Hematopoietic multipotent progenitor cell (in vitro differentiated cells): ENCODE measurements at places on chromosomes 1 and 21. TPM values are rescaled to one million over a fixed set of nuclear protein-coding genes. Genes with fewer than 3 reads are reported as not detected.

DNA sequence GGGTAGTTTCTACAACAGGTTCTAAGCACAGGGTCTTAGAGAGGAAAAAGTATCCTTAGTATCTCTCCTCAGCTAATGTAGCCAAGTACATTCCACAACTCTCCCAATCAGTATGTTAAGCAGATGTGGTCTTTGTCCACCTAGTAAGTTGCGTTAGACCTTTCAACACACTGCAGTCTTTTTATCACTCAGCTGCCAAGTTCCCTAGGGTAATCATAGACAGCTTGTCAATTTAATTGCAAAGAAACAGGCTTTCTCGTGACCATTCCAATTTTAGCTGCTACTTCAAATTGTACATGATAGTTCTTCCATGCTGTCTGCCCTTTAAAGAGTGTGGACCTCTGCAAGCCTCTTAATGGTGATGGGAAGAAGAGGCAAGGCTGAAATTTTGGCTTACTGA is 211.8 kb upstream of the PKN2 start:
- DNase-seq: no peak

DNA sequence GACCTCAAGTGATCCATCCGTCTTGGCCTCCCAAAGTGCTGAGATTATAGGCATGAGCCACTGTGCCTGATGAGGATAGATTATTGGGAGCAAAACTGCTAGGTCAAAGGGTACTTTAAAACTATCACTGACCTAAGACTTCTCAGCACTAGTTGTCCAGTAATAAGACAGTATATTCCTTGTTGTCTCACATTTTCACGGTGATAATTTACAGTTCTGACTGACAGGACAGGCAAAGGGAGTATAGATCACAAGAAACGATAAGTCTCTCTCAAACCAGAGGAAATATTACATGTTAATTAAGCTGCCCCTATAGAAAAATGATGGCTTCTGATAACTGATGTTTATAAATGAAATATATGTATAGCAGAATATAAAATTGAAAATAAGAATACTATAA is 3.7 kb downstream of the MRPS14 start:
- no peak for DNase-seq

DNA sequence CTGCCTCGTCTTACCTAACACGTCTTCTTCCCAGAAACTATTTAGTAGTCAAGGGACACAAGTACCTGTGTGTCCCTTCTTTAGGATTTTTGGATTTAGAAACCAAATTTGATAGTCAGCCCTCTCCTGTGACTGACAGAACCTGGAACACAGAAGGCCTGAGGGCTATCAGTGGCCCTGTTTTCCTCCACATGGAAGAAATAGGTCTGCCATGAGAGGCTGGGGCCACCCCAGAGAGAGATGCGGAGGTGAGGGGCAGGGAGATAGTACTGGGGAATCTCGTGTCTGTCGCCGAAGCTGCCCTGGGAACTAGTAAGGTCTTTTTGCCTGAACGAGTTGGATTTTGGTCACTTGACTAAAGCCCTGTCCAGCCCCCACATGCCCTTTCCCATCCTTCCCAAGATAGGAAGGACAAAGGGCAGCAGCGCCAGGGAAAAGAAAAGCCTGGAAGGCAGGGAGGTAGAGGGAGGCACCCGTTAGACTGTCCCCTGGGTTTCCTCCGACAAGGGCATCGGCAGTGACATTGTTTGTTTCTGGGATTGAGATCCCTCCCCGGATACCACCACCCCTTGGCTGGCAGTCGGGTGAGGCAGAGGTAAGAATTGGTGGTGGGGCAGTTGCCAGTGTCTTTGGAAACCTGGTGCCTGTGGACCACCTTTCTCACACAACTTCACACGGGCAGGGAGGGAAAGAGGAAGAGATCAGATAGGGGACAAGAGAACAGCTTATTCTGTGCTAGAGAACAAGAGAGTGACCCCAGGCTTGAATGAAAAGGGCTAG is 19.8 kb downstream of the SMIM12 start:
- DNase-seq: no peak

DNA sequence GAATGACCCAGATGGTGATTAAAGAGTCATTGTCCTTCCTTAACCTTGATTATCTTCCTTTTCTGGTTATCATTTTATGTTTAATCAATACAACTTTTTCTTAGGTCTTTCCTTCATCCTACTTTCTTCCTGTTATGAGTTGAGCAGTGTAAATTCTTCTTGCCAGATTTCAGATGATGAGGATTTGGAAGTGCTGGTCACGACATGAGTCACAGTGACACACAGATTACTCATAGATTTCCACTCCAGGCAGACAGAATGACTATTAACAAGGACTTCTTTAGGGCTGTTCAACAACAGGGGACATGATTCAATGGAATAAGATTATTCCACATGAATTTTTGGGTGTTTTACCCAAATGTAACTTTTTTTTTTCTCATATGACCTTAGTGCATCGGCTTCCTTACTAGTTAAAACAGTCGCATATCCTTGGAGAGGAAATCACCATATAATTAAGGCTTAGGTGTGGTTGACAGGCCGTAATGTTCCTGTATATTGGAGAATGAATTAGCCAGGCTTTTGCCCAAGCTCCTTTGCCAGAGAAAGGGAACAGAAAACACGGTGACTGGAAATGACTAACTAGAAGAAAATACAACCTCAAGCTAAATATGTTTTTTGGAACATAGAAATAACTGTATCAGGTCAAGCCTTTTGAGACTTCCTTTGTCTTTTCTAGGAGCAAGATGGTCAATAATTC is 44.2 kb downstream of the PRRX1 start:
- no peak for DNase-seq

DNA sequence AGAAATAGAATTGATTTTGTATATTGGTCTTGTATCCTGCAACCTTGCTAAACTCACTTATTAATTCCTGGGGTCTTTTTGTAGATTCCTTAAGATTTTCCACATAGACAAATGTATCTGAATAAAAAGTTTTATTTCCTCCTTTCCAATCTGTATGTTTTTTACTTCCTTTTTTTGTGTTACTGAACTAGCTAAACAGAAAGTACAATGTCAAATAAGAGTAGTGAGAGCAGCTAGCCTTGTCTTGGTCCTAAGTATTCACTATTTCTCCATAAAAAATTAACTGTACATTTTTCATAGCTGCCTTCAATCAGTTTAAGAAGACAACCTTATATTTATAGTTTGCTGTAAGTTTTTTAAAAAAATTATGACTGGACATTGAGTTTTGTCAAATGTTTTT is 74.9 kb downstream of the FASLG start:
- no peak for DNase-seq

DNA sequence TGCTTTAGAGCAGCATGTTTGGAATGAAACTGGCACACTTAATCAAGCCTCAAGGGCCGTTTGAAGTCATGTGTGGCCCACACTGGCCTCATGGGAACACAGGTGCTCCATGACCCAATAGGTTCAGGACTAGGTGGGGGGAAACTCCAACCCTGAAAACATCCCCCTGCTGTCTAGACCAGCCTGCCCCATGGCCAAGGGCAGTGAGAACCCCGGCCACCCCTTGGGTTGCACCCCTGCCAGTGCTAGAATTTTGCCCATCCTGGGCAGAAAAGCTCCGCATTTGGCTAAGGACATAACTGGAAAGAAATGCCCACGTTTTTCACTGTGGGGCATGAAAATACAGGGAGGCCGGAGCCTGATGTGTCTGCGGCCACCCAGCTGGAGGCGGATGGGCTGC is 6.1 kb upstream of the PTGER3 start:
- DNase-seq: no peak

GRCh38 chr1:76868154-76868882 is 1.0 kb downstream of the ST6GALNAC5 start:
- peak; percentile 31 for DNase-seq

GRCh38 chr1:246724731-246725095 is 504 bp downstream of the SCCPDH start:
- no peak for DNase-seq

DNA sequence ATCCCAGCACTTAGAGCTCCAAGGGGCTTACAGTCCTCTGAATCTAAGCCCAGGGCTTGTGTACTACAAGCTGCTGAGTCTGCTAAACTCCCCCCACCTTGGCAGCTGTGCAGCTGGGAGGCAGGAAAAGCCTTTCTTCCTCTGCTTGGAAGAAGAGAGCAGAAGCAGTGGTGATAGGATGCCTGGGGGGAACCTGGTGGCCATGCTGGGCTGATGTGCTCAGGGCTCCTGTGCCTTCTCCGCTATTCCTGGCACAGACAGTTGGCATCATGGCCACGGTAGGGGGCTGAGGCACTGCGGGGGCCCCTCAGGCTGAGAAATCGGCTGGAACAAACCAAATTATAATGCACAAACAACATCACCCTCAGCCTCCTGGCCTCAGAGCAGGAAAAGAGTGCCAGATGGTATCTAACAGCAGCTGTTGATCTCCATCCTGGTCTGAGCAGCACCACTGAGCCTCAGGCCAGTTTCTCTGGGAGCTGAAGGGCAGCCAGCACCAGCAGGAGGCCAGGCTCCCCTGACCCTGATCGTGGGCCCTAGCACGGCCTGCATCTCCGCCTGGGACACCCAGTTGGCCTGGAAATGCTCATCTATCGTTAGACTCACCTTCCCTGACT is 35.8 kb downstream of the ECE1 start:
- DNase-seq: no peak

DNA sequence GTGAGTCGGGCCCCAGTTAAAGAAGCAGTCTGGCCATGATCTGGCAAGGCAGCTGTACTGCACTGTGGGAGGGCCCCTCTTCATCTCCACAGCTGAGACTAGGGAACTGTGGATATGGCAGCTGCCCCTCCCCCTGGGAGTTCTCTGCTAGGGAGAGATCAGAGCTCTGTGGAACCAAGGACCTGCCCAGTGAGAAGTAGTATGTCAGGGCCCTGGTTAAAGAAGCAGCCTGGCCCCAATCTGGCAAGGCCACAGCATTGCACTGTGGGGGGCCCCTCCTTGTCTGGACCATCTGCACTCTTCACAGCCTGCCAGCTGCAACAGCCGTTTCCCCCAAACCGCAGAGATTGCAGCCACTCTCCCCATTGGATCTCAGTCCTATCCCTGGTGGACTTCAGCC is 208.5 kb downstream of the DNAH14 start:
- no peak for DNase-seq

DNA sequence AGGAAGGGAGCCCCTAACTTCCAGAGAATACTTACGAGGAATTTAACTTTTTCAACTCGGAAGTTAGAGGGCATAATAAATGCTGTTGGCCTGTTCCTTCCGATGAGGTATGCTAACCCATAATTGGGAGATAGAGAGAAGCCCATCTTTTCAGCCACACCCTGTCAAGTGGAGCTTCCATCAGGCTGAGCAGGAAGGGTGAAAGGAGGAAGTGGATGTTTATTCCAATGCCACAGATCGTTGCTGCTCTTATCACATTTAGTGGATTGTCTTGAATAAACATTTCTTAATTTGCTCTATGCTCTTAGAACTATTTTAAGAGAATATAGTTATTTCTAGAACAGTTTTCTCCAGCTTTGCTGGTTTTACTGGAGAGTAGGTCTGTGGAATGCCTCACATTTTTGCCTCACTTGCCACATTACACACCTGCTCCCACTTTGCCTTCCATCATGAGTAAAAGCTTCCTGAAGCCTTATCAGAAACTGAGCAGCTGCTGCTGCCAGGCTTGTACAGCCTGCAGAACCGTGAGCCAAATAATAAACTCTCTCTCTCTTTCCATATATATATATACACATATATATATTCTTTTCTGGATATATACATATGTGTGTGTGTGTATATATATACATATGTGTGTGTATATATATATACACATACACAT is 60.0 kb upstream of the RGS21 start:
- no peak for DNase-seq

- DNase-seq: peak; percentile 48
Observed at GRCh38 chr1:224922404-224923164, 6.9 kb upstream of the DNAH14 start.

- DNase-seq: peak; percentile 13
Observed at GRCh38 chr1:165235777-165236291, 120.7 kb downstream of the LMX1A start.

DNA sequence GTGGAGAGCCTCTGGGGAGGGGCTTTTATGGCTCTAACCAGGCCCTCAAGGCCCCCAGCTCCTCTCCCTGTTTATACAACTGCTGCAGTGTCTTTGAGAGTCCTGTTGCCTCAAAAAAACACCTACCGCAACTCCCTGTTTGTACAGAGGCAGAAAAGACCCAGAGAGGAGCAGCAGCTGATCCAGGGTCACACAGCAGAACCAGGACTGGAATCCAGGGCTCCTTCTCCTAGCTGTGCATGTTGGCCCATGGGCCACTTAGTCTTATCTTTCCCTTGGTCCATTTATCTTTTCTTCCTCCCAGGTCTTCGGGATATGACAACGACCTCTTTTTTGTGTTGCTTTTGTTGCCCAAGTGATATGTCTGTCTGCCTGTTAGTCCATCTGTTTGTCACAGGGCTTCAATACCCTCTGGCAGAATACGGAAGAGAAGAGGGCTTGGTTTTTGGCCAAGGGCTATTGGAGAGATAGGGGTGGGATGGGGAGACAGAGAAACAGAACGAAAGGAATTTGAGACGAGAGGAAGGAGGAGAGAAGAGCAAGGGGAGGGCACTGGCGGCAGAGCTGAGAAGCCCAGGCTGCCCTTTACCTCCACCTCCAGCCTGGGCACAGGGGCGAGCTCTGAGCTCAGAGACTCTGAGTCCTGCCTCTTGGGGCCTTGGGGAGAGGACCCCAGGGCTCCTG is 33.5 kb upstream of the WASF2 start:
- DNase-seq: no peak

DNA sequence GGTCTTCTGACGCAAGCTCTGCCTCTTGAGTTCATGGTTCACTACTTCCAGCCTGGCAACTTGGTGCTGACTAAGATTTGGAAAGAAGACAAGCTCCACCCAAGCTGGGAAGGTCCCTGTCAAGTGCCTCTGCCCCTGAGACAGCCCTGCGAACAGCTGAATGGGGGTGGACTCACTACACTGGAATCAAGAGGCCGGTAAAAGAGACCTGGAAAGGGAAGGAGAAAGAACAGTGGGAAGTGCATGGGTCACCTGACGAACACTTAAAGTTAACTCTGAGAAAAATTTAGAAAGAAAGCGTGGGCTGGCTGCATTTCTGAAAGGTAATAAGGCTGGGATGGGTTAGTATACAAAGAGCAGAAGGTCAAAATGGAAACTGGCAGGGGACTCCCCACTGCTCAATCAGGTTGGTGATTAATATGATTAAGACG is 26.1 kb upstream of the ZNF496 start:
- no peak for DNase-seq

DNA sequence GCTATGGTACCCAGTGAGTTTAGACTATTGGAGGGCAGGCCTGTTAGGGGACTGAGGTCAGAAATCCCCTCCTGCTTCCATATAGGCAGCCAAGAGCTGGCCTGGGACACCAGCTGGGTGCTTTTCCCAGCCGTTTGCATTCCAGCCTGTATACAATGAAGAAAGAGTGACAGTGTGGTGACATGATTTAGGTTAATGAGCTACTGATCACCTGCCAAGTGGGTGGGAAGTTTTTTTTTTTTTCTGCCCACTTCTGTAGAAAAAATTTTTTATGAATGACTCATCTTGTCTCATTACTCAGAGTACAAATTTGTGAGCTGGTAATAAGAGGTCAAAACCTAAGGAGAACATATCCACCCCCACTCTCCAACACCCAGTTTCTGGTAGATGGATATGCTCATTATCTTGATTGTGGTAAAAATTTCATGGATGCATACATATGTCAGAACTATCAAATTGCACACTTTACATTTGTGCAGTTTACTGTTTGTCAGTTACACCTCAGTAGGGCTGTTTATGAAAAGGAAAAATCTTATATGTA is 16.4 kb upstream of the CGN start:
- no peak for DNase-seq

GRCh38 chr1:18309552-18310155 is 171.1 kb upstream of the KLHDC7A start:
- DNase-seq: no peak

LCA5L gene
- 0.27 TPM for total RNA-seq

JAM2 gene
- 0.81 TPM for total RNA-seq

S100A3 gene
- total RNA-seq: not detected

NBPF10 gene
- total RNA-seq: 1.6 TPM

WNT2B gene
- total RNA-seq: under 0.01 TPM

ALPL gene
- 0.81 TPM for total RNA-seq
